Naive thymus-derived CD8-positive, alpha-beta T cell (primary cell): ENCODE measurements at places on chromosomes 7 and 10.

DNA sequence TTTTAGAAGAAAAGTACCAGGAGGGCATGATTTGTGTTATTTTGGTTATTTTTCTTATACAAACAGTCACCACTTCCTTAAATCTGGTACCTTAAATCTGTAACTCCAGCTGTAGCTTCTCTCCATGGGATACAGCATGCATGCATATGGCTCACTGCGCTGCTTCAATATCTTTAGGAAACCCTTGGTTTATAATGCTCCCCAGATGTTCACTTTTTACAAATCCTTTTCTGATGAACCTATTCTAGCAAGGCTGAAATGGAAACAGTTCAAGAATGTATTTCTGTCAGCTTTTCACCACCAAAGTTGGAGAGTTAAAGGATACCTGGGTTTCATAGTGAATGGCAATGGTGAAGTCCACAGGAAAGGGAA, 50.9 kb downstream of the LAMB4 start:
- H3K27me3 ChIP-seq: no peaks in the 10 kb centered on the region
- no peak for DNase-seq
- no peaks in the 10 kb centered on the region for H3K4me1 ChIP-seq
- H3K27ac ChIP-seq: no peak overlapping the region
- no peak overlapping the region for H3K4me3 ChIP-seq

DNA sequence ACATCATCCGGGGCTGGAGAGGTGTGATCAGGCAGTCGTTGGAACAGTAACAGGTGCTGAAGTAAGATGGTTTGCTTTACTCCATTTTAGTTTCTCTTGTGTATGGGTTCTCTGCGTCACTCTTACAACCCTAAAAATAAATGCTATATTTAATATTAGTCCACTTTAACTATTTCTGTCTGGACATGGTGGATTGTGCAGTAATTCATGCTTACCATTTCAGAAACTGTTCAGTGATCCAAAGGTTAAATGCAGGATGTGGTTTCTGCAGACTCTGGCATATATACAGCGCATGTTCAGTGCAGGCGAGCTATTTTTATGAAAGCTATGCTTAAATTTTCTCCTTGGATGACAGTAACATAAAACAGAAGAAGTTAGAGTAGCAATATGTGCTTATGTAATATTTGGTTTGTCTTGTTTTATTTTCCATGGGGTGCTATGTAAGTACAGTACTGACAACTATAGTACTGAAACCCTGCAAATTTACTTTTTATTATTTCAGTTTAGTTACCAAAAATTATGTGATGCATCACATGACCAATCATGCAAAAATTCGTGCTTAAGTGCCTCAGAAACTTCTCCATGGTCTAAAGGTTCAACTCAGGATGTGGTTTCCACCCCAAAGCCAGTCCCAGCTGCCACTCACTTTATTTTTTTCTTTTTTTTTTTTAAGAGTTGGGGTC, 46.6 kb upstream of the GRID1 start:
- peak; percentile 65 for DNase-seq
- H3K4me3 ChIP-seq: peak overlapping the region; percentile 84
- peak overlapping the region; percentile 77 for H3K27ac ChIP-seq
- no peaks in the 10 kb centered on the region for H3K27me3 ChIP-seq

GRCh38 chr7:128191136-128191844, 49.8 kb upstream of the LEP start:
- peaks cover 8% of the 10 kb centered on the region for H3K27me3 ChIP-seq
- DNase-seq: no peak
- no peaks in the 10 kb centered on the region for H3K36me3 ChIP-seq
- no peak overlapping the region for H3K27ac ChIP-seq
- no peaks in the 10 kb centered on the region for H3K4me1 ChIP-seq
- H3K4me3 ChIP-seq: no peak overlapping the region

DNA sequence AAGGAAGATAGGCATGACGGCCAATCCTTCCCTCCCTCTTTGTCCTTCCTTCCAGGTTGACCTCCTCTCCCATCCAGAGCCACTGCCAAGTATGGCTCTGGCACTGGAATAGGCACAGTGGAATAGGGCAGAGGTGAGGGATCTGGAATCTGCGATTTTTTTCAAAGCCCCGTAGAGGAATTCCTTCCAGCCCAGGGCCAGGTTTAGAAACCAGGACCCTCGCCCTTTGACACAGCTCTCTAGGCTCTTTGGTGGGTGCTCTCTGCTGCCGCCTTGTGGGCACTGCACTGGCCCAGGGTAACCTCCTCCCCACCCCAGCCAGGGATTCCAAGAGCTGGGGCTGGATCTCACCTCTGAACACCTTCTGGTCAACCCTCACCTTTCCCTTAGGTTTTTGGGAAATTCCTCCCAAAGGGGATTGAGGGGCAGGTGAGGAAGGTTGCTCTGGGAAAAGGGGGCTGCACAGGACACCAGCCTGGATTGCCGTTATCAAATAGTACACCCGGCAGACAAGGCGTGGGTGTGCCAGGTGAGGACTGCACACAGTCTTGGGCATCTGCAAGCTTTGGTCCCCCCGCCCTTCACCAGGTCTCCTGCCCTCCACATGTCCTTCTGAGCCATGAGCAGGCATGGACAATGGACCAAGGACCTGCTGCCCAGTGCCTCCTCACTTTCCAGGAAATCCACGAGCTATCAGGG, 22.8 kb downstream of the C10orf105 start:
- peak; percentile 63 for DNase-seq
- H3K4me3 ChIP-seq: no peak overlapping the region
- no peaks in the 10 kb centered on the region for H3K36me3 ChIP-seq
- H3K27me3 ChIP-seq: no peaks in the 10 kb centered on the region

DNA sequence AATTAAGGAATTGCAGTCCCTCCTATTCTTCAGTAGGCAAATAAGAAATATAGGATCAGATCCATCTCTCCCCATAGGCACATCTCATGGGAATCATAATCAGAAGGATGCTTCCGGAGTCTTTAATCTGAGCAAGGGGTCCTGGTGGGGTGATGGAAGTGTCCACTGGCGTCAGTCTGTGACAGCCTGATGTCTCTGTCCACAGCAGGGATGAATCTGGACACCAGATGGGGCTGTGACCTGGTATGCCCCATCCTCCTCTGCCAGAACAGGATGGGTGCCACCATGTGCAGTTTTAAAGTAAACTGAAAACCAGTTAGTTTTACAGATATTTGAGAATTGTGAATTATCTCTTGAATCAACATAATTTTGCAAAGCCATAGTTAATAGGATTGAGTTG, 148.7 kb downstream of the C1GALT1 start:
- peaks cover 2% of the 10 kb centered on the region for H3K4me1 ChIP-seq
- no peaks in the 10 kb centered on the region for H3K27me3 ChIP-seq
- no peak overlapping the region for H3K27ac ChIP-seq
